ENCODE measurements at places on chromosomes 12 and 14.

DNA sequence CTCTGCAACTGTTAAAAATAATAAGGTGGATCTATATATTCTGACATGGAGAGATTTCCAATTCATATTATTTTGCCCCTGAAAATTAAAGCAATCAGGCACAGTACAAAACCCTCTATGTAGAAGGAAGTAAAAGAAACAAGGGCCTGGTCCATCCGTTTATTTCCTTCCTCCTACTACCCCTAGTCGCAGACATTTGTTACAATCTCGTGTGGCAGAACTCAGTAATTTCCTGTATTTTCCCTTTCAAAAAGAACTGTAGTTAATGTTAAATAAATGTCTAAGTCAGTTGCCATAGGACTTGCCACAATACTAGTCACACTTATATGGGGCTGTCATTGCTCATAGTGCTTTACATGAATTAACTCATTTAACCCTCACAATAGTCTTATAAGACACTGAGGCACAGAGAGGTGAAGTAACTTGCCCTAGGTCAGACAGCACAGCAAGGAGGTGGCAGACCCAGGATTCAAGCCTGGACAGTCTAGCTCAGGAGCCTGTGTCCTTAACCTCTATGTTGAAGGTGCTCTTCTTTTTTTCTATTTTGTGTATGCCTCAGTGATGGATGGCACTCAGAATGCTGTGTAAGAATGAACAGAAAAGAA, 24.2 kb downstream of the NINJ2 start:
- DNase-seq = no peak

DNA sequence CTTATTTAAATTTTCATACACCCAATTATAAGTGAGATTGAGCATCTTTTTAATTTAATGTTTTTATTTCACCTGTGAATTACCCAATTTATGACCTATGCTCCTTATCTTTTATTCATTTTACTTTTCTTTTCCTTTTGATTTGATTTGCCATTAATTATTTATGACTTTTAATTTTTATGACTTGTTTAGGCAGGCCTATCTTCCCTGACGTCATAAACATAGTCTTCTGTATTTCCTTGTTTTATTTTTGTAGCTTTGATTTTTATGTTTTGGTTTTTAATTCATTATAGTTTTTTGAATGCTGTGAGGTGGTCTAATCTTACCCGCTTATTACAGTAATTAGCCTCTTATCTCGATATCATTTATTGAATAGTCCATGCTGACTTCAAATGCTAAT, 467.1 kb upstream of the FAR2 start:
- DNase-seq = no peak

- peak; percentile 40 for DNase-seq
Observed at GRCh38 chr14:55077170-55078151, 26.0 kb downstream of the MAPK1IP1L start.

- peak; percentile 18 for DNase-seq
Observed at GRCh38 chr12:41188058-41188840, at the start of gene PDZRN4. PDZRN4 (plus strand) TSS chr12:41188320.

DNA sequence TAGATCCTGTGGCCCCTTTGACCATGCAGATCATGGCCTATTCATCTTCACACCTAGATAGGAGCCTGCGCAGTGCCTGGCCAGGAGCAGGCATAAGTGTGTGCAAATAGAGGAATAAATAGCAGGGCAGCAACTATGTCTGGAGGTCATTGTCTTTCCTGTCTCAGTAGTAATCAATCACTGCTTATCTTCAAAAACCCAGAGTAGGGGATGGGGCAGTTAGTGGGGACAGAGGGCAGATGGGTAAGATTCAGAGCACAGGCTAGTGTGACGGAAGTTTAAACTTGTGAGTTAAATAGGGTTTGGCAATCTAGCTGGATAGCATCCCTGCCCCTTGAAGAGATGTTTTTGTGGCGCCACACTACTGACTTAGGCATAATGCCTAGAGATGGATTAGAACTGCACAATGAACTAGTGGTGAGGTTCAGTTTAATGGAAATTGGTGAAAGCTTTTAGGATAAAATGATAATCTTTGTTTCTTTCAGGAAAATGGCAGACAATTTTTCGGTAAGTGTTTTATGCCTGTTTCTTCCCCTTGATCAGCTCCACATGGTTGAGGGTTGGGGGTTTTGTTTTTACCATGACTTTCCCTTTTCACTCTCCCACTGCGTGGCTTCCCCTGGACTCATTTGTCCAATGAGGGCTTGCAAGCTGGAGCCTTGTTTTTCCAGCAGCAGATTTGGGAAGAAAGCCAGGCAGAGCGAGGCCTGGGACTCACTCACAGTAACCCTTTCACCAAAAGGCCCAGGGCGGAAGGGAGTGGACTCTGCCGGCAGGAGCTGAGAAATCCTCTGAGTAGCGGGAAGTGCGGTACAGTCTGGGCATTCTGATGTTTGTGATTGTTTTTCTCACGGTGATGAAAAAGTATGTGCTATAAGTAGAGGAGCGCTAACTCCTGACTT, 8.1 kb downstream of the LGALS3 start:
- DNase-seq = peak; percentile 85
